Kidney capillary endothelial cell (primary cell): ENCODE measurements at places on chromosomes 5 and 9.

DNA sequence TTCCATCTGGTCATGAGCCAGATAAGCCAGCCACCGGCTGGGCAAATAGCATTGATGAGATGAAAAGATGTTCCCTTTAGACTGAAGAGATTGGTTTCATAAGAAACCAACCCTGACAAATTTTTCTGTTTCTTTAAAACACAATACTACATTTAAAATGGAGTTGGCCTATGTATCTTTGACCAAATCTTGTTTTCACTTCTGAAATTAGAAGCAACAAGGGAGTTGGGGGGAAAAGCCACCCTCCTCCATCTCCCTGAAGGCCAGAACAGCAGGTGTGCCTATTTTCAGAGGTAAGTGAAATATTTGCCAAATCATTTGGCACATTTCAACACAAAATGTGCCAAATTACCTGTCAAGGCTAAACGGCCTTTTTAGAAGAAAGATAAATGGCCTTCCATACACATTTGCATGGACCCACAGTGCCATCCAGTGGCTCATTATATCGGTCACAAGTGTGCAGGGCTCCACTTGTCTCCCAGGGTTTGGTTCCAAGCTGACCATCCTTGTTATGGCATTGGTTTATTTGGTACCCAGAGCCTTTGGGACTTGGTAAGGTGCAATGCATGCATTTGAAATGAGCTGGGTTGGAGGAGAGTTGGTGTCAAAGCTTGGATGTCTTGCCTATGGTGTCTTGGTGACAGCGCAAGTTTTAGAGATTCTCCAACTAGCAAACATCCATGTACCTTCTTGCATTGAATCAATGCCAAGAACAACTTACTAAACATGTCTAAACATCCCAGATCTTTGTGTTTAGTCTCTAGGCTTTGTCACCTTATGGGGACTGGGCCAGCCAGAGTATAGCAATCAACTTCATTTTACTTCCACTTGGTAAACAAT is 372.0 kb upstream of the KIF2A start:
- peak; percentile 55 for DNase-seq

GRCh38 chr5:127585661-127586060 is 63.2 kb upstream of the CTXN3 start:
- DNase-seq, result no peak

- DNase-seq, result no peak
Observed at GRCh38 chr5:65203746-65204145, 278.0 kb downstream of the ADAMTS6 start.

- DNase-seq, result no peak
Observed at GRCh38 chr5:163350083-163350482, 87.3 kb upstream of the CCNG1 start.

DNA sequence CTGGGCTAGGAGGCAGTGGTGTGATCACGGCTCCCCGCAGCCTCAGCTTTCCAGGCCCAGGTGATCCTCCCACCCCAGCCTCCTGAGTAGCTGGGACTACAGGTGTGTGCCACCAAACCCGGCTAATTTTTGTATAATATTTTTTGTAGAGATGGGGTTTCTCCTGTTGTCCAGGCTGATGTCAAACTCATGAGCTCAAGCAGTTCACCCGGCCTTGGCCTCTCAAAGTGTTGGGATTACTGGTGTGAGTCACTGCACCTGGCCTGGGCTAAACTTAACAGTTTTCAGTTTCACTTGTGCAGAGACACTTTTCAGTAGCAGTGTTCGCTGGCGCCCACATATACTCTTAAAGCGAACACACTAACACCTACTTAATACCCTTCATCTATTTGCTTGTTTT is 205.6 kb upstream of the ZNF608 start:
- DNase-seq, result no peak

DNA sequence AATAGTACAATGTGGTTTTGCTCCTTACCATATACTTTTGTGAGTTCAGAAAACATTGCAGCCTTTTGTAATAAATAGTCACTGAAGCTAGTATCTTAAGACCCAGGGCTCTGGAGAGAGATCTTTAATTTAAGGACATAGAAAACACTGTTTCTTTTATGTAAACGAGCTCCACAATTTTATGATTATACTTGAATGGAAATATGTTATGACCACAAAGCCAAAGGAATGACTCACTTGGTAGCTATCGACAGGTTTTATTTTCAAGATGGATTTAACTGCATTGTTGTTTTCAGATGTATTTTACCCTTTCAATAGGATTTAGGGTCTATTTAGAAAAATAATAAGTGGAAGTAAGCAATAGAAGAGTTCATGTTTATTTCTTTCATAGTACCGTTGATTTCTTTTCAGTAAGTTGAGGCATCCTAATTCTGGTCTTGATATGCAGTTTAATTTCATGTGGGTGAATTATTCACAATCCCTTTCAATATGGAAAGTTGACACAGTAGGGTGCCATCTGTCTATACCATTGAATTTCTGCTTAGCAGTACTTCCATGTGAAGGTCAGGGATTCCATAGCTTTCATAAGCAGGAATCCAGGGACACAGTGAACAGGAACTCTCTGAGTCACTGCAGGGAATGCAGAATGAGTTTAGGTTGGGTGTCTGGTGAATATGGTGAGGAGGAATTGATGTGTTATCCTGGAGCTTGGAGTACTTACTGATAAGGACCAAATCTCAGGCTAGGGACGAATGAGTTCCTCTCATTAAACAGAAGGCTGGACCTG is 157.6 kb downstream of the CD180 start:
- DNase-seq, result peak; percentile 73

DNA sequence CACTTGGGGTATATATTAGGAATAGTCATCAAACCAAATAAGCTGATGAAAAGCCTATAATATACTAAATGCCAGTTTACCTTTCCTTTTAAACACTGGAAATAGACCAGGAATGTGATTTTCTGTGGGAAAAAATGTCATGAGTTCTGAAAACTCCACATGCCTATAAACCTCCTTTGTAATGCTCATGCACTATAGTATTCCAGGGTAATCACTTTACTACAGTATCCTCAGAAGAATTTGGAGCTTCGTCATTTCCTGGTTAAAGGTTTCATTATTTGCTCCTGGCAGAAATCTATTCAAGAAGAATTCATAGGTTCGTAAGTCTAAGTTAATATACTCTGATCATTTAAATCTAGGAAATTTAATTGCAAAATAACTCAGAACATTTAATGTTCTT is 1076.7 kb upstream of the DMAC1 start:
- DNase-seq, result no peak

DNA sequence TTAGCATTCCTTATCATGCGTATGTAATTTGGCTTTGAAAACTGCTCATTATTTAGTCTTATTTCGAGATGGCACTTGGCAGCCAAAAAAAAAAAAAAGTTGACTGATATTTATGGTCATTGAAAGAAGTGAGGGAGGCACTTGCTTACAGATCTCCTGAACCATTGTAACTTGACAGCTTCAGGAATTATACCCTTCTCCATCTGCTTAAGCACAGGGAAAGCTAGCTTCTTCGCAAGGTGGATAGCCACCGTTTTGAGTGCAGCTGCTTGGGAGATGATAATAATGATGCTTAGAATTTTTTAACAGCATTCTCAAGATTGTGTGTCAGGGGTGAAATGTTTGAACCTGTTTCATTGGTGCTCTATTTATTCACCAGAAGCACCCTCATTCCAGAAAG is 116.1 kb downstream of the GIN1 start:
- no peak for DNase-seq

- no peak for DNase-seq
Observed at GRCh38 chr5:139732019-139732418, 63.6 kb upstream of the PSD2 start.

GRCh38 chr5:18944771-18945170 is 1043.2 kb downstream of the CDH18 start:
- no peak for DNase-seq

DNA sequence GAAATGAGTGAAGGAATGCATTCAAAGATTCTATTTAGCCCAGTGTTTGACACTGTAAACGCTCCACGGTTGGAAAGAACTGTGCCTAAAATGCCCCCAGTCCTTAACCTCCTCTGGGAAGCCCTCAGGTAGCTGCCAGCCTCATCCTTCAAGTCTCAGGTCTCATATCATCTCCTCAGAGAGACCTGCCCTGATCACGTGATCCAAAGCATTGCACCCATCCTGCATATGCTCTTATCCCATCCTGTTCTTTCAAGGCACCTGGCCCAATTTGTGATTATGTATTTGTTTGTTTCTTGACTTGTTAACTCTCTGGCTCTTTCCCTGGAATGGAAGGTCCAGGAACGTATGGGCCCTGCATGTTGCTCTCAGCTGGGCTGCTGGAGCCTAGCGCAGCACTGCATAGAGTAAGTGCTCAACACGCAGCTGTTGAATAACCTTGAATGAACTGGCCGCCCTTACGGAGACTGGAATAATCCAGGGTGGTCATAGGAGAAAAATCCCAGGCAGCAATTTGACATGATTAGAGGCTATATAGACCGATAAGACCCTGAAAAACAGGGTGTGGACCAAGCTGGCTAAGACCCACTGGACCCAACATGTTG is 8.7 kb downstream of the C1QTNF2 start:
- DNase-seq, result no peak

DNA sequence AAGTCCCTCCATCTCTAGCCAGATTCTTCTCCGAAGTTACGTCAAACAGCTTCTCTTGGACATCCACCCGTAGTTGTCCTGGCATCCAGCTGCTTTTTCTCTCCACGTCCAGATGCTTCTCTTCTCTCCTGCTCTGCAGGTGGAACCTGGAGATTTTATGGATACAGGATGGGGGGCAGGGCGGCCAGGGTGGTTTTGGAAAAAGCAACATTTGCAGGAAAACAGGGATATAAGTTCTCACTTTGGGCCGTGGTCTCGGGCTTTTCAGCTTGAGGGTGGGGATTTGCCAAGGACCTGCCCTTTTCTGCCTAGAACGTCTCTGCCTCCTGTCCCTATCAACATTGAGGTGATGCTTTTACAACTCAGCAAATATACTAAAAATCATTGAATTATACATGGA is 1941.6 kb upstream of the C9orf72 start:
- no peak for DNase-seq

DNA sequence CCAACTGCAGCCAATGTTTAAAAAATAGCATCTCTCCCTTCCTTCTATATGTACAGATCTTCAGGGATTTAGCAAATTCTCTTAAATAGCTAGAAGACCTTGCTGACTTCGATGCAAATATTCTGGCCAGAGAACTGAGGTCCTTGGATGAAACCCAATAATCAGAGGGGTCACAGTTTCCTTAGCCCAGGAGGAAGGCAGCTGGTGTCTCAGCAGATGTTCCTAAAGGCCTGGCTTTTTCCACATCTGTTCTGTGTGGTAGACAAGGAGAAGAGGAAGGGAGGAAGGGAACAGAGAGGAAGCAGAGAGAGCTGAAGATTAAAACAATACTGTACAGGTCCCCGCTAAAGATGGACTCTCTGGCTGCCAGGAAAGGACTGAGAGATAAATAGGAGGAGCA is 33.1 kb downstream of the BOD1 start:
- no peak for DNase-seq

DNA sequence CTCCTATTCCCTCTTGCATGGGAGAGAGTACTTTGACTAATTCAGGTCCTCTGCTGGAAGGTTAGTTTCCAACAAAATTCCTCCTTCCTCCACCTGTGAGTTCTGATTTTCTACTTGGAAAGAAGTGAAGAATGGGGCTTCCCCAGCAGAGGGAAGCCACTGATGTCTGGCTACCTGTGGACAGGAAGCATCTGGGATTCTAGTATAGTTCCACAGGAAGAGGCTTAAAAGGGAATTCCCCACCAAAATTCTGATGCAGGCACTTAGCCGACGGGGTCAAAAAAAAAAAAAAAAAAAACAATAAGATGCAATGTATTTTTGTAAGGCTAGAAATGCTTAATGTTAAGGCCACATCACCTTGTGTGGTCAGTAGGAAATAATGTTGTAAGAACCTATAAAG is 33.4 kb downstream of the PCDHGC5 start:
- DNase-seq, result no peak

GRCh38 chr9:18543406-18544192 is 69.6 kb downstream of the ADAMTSL1 start:
- DNase-seq, result no peak

- DNase-seq, result no peak
Observed at GRCh38 chr5:173281910-173282309, 46.3 kb downstream of the STC2 start.

GRCh38 chr9:83239747-83240146 is 176.8 kb upstream of the RASEF start:
- DNase-seq, result no peak

DNA sequence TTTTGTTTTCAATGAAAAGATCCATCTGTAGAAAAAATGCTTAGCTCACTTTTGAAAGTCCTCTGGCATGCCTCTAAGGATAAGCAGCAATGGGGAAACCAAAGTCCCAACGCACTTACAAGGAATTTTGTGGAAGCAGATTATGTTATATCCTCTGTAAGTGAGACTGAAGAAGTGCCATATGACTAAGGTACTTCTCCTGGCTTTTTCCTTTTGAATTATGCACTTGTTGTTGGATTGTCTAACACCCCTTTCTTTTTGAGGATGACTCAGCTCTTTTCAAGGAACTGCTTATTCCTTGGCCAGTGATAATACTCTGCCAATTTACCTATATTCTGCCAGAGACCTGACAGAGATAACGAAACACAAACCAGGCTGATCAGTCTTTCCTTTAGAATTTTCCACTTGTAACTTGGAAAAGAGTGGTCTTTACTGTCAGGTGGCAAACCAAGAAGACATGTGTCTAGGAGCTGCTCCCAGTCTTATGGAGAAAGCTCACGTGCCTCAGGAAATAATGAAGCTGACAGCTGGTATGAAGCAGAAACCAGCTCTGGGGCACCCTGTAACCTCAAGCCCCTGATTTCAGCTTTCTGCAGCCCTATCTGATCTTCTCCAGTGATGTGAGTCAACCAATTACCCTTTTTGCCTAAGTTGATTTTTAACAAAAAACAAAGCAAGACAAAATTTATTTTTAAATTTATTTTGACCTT is 290.8 kb upstream of the FBXL7 start:
- DNase-seq, result no peak

GRCh38 chr5:142772446-142773293 is 2.5 kb downstream of the ARHGAP26 start:
- no peak for DNase-seq

DNA sequence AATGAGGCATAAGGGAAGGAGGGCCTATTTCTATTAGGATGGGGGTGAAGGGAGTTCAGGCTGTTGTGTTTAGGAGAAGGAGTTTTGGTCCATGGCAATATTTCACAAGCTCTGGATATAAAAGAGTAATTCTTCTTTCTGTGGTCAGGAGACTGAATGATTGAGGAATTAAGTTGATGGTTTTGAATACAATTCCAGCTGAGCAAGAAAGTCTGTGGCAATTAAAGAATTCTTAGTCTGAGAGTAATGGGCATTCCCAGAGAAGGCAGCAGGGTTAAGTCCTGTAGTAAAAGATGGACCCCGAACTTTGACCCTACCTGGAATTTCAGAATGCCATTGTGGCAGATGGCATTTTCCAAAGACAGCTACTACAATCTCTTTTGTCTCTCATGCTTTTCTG is 202.6 kb downstream of the TLE4 start:
- DNase-seq, result no peak
